Effector memory CD8-positive, alpha-beta T cell (primary cell): ENCODE measurements at places on chromosomes 1 and 21.

- DNase-seq, result no peak
These were observed 54.4 kb upstream of the RIPK4 start for GRCh38 chr21:41821081-41821755.

GRCh38 chr1:101069158-101069557 lies 43.6 kb upstream of the DPH5 start:
- no peak for DNase-seq

- no peak for DNase-seq
These were observed 15.9 kb downstream of the PALMD start for GRCh38 chr1:99661780-99662179.

DNA sequence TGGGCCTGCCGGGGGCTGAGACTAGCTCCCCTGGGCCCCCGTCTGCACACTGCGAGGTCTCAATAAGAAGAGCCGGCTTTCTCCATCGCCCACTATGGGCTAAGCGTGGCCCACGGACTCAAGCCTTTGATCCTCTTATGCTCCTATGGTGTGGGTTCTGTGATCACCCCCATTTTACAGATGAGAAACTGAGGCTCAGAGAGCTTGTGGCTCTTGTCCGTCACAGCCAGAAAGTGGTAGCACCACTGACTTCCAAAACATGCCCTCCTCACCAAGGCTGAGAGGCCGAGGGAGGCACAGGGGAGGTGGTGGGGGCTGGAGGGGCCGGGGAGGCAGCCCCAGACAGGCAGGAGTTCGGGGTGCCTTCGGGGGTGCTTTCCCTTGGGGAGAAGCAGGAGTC lies 39.0 kb upstream of the CASZ1 start:
- no peak for DNase-seq

DNA sequence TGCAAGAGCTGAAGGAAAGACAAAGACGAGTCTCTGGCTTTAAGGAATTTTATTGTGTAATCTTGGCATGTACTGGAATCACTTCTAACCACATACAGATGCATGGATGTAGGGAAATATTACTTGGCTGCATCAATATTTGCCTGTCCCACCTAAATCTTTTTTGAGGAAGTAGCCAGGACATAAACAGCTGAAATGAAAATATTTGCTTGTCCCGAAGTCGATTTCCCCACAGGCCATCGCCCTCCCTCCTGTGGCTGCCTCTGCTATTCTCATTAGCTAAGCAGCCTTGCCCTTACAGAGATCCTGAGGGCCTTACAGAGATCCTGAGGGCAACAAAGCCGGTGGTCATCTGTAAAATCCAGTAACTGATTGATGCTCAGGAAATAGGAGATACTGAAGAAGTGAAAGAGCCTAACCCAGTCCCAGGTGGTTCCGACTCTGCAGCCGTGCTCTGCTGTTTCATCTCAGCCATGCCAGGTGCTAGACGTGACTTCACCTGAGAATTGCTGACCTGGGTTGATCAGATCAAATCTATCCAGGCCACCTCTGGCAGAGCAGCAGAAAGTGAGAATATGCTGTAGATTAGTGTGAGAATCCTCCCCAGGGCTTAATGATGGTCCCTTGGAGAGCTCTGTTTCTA lies 25.5 kb downstream of the MAN1C1 start:
- DNase-seq, result peak; percentile 37

DNA sequence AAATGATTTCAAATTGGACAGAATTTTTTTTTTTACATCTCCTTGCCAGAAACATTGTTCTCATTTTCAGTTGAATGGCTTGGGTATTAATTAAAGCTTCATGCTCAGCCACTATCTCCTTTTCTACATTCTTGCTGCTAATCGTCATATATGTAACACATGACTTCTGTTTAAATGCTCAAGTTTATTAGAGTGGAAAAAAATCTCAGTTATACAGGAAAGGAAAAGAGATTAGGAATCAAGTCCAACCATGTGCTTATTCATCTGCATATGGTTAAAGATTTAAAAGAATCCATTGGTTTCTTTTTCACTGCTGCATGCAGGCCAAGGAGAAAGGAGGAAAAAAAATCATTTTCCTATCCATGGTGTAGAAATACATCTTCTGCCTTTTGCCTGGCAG lies 47.3 kb upstream of the CNN3 start:
- DNase-seq, result no peak

- no peak for DNase-seq
These were observed 1.2 kb upstream of the TSPAN2 start for GRCh38 chr1:115090540-115090939.

GRCh38 chr1:6788946-6789345 lies 3.7 kb downstream of the CAMTA1 start:
- DNase-seq, result no peak

- no peak for DNase-seq
These were observed 290.4 kb downstream of the OLFM3 start for GRCh38 chr1:101706366-101706765.

DNA sequence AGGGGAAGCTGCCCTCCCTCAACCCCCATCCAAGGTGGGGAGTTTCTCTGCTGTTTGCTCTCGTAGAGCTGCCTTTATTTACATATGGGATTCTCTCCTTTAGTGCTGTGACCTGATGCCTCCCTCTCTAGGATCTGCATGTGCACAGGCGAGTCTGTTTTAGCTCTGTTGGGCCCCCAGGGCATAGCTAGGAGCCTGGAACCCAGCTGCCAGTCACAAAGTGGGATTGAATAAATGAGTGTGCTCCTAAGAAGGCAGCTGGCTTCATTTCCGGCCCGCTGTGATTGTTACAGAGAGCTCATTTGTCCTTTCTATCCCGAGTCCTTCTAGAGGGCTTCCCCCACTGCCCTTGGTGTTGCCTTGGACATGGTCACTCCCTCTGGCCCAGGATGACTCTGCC lies 176.6 kb downstream of the GRIK3 start:
- no peak for DNase-seq
